ENCODE measurements at places on chromosomes 2 and 18. TPM values are rescaled to one million over a fixed set of nuclear protein-coding genes. Genes with fewer than 3 reads are reported as not detected.

GRCh38 chr2:165898381-165898780 lies 55.2 kb downstream of the TTC21B start:
- peaks cover 3% of the 10 kb centered on the region for H3K4me1 ChIP-seq
- DNase-seq: no peak
- H3K27me3 ChIP-seq: no peaks in the 10 kb centered on the region
- no peak overlapping the region for H3K4me3 ChIP-seq
- H3K27ac ChIP-seq: no peak overlapping the region

GRCh38 chr2:68809324-68810240 lies 61.6 kb downstream of the BMP10 start:
- no peaks in the 10 kb centered on the region for H3K4me1 ChIP-seq
- H3K27ac ChIP-seq: peak overlapping the region; percentile 66
- DNase-seq: no peak

DNA sequence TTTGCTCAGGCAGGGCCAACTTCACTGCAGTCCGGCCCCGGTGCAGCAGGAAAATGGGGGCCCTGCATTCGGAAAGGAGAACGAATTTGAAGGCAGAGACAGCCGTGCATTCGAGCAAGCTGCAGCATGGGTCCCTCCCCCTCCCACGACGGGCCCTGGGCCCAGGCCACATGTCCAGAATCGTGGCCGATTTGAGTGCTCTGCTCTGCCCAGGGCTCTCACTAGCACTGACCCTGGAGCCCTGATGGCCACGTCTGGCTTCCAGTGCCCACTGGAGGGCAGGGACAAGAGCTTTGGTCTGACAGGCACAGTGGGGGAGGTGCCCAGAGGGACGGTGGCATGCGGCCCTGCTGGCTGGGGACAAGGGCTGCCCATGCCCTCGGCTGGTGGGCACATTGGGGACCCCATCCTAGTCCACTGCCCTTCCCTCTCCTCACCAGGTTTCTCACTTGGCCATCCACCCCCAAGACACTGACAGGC lies 14.4 kb upstream of the KLHL30 start:
- peaks cover 32% of the 10 kb centered on the region for H3K27me3 ChIP-seq
- no peaks in the 10 kb centered on the region for H3K4me1 ChIP-seq
- H3K27ac ChIP-seq: no peak overlapping the region
- H3K4me3 ChIP-seq: no peak overlapping the region
- H3K36me3 ChIP-seq: no peaks in the 10 kb centered on the region
- DNase-seq: no peak

Gene MRO
- not detected for total RNA-seq

DNA sequence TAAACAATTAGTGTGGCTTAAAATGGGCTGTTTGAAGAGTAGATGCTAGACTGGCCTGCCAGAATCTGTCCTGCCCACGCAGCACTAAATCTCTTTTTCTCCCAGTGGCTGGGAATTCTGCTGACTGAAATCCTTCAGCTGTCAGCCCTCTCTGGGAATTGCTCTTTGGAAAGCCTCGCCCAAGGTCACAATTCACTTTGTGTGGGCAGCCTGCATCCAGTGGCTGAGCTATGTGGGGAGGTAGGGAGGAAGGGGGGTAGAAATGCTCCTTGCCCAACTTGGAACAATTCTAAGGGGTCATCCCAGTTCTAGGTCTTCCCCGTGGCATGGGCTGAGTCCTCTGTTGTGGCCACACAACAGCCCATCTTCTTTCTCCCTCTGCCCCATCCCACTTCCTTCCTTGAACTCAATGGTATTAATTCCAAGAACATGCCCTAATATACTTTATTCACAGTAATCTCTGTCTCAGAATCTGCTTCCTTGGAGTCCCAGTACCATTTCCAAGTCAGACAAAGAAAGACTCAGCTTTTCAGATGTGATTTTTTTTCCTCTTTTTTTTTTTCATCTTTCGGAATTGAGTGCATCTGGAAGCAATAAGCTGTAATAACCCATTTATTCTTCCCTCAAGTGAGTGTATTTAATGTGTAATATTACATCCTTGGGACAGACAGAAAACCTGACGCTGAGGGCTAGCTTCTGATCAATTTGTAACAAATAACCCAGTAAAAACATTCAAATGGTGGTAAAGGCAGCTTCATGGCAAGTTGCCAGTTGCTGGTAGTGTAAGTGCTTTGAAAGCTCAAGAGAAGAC lies 189.4 kb downstream of the GPD2 start:
- no peaks in the 10 kb centered on the region for H3K36me3 ChIP-seq
- H3K27me3 ChIP-seq: peaks cover 3% of the 10 kb centered on the region
- H3K27ac ChIP-seq: no peak overlapping the region
- no peaks in the 10 kb centered on the region for H3K4me1 ChIP-seq
- DNase-seq: no peak

Measured in T-cell (primary cell).